ENCODE measurements at places on chromosomes 3 and 15.
A peak's percentile ranks its signal among the peaks of the same experiment; 100 is the strongest.

GRCh38 chr15:74128785-74129585 is 1.4 kb upstream of the ISLR2 start:
- DNase-seq = no peak

DNA sequence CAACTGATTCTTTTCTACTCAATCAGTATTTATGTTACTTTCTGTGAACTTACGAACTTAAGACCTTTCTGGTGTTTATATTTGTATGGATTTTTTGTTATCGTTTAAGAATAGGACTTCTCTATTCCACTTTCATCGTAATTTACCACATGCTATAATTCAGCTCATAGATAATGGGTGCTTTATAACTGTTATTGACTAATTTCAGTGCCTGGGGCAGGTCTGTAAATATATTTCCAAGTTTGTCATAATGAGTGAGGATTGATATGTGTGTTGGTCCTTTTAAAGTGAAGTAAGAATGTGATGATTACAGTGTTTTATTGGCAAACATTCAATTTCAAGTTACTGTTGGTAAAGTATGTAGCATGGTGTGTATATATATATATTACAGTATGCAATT is 1.8 kb upstream of the NAALADL2 start:
- no peak for DNase-seq

DNA sequence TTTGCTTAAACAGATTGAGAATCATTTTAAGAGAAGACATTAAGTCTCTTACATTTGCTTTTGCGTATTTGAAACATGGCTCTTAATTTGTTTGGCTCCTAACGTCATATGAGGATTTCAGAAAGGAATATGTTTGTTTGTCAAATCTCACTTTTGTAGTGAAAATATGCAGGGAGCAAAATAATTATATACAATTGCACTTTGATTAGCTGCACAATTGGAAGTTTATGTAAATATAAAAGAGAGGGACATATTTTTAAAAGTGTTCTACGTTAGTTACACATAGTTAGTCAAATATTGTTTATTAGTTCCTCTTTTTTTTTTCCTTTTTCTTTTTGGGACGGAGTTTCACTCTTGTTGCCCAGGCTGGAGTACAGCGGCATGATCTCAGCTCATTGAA is 42.7 kb upstream of the GOLIM4 start:
- no peak for DNase-seq

DNA sequence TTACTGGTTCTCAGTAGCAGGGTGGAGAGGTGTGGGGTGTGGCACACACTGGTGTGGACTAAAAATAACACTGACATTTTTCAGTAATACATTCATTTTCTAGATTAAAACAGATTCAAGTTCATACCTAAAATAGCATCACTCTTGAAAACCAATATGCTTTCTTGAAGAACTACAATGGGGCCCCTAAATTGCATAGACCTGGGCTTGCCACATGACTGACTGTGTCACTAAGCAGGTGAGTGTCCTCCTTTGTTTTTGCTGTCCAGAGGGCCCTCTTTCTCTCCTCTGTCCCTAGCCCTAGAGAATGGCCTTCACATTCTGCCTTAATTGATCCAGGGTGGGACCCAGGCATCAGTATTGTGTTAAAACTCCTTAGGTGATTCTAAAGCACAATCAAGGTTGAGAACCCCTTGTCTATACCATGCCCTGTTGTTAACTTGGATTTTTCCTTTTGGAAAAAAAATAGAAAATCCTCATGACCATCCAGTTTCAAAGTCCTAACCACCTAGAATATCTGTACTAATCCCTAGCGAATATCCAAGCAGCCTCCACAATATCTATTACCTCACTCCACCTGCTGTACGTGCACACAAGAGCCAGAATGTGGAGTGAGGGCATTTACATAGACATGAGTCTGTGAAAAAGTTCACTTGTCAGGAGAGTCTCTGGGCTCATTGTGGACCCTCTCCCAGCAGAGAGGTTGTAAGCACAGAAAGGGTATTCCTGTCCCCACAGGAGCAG is 18.7 kb upstream of the TMEM41A start:
- no peak for DNase-seq

- no peak for DNase-seq
Measured at GRCh38 chr15:40594429-40594836, 384 bp downstream of the KNL1 start.

DNA sequence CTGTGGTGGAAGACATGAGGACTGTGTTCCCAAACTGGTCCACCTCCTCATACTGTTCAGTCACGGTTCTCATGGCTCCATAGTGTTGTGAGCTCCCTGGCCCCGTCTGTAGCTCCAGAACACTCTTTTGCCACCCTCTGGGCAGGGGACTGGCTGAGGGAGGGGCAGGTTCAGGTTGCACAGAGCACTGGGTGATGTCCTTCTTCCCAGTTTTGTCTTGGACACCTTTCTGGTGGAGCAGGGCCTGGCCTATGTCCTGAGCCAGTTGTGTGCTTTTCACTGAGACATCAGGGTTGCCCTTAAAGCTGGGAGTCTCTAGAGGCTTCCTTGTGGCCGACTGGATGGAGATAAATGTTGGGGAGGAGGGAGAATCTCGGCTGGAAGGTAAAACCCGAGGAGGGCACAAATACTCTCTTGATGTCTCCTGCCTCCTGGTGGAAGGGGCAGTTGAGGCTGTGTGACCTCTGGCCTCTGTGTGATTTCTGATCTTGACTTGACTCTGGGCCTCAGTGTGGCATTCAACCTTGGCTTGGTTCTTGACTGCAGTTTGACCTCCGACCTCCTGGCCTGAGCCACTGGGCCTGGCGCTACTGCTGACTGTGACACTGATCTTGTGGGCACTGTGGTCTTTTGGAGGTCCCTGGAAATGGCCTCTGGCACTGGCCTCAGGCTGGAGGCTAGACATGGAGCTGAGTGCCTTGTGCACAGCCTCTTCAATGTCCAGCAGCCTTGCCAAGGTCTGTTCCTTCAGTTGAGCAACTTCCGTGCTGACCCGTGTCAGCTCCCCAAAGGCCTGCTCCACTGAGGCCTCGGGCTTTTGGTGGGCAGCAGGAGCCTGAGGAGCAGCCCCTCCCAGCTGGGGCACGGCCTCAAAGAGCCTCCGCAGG is 8.1 kb downstream of the XIRP1 start:
- no peak for DNase-seq

- no peak for DNase-seq
Measured at GRCh38 chr3:81938681-81939080, 177.2 kb upstream of the GBE1 start.

- peak; percentile 67 for DNase-seq
Measured at GRCh38 chr15:34588046-34588674, 4.7 kb upstream of the GOLGA8B start.

GRCh38 chr3:53102601-53103147 is 27.6 kb downstream of the RFT1 start:
- no peak for DNase-seq

DNA sequence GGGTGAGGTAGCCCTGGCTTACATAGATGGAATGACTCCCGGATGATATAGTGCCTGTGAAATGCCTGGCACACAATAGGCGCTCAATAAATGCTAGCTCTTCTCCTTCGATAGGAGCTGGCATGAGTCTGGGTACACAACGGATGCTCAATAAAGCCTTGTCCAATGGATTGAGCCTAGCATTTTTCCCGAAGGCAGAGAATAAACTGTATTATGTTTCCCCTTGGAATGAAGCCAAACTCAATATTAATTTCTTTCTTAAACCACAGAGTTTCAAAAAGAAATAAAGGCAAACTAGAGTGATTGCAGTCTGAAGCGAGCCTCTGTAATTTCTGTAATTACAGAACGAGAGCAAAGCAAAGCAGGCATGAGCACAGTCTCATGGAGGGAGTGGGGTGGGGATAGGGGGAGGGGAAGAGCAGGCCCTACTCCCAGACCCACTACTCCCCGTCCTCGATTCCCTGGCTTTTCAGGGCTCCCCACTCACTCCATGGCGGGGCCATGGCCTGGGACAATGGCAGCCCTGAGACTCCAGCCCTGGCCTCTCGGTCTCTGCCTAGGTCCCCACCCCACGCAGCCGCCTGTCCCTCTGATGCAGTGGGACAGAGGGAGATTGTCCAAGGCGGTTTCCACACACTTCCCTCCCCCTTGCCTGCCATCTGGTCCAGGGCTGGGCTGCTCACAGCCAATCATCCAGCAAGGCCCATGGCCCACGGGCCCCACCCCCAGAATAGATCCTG is 18.0 kb downstream of the SLC6A1 start:
- DNase-seq = peak; percentile 75

DNA sequence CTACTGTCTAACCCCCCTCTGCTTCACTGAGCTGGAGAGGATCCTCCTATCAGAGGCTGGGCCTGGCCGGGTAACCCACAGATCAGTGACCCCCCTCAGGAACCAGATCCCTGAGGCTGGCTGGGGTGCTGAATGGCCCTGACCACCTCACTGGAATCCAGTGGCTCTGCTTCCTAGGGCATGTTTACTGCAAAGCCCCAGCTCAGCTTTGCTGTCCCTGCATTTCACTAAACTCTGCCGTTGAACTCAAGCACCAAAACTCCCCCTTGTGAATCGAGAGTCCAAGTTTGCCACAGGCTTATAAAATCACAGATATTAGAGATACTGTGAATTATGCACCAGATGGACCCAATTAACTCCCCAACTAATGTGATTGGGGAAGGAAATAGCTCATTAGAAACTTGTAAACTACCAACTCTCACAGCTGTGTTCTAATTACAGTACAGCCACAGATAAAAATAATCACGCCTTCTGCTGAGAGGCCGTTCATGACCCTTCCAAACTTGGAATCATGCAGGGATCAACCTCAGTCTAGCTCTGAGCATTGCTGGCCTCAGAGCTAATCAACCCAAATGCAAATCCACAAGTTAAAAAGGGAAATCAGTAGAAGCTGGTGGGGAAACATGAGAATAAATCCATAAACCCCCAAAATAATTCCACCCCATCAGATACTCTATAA is 47.0 kb downstream of the OCA2 start:
- DNase-seq = no peak

All from nucleus accumbens (tissue), 56 donors.